Vagina (tissue), 2 donors: ENCODE measurements at places on chromosomes 3 and 15. TPM values are rescaled to one million over a fixed set of nuclear protein-coding genes. Genes with fewer than 3 reads are reported as not detected.

GRCh38 chr3:54882129-54882833 lies 45.6 kb downstream of the LRTM1 start:
- H3K36me3 ChIP-seq = no peaks in the 10 kb centered on the region
- H3K4me1 ChIP-seq = peaks cover 24% of the 10 kb centered on the region

DNA sequence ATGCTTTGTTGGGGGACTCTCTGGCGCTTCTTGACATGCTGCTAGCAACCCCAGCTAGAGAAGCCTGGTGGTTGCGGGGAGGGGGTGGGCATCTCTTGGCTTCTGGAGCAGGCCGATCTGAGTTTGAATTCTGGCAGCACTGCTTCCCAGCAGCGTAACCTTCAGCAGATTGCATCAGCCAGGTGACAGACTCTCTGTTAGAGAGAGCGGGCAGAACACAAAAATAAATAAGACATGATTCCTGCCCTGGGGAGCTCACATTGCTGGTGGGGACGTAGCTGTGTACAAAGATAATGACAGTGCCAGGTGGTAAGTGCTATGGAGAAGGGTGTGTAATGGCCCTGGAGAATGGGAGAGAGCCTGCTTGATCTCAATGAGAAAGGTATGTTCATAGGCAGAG lies 87.4 kb downstream of the THSD4 start:
- no peaks in the 10 kb centered on the region for H3K36me3 ChIP-seq
- no peak overlapping the region for H3K4me3 ChIP-seq
- no peak for DNase-seq
- peaks cover 10% of the 10 kb centered on the region for H3K4me1 ChIP-seq

DNA sequence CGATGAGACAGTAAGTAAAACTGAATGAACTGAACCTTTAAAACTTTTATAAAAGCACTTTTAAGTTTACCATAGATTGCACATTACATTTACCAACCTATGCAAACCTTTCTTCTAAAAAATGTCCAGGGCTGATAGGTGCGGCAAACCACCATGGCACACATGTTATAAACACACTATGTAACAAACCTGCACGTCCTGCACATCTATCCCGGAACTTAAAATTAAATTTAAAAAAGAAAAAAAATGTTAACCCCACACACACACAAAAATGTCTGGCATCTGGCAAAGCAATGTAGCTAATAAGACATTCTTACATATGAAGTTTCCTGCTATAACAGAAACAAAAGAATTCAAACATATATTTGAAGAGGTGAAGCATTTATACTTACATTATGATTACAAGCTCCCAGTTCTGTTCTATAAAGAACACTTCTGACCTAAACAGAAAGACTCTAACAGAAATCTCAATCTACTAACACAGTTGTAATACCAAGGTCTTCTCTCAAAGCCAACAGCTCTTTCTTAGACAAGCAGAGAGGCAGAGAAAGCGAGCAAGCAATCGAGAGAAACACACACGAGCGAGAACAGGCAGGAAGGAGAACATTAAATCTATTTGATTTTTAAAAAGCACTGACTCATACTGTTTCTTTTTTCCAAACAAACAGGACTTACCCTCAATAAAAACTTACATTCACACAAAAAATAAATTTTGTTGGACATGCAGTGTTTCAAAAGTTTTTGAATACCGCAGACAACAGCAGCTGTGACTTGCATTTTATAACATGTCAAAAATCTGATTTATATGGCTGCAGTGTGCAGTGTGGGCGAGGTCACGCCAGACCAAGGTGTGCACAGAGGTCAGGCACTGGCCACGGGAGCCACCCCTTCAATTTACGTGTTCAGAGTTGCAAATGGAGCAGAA lies at the start of gene NRG4:
Gene NRG4, minus strand, starts transcription at position 798 of the 925 bp plus-strand sequence. CDS start 1,194 bp downstream, outside the sequence.
- no peak for DNase-seq
- H3K36me3 ChIP-seq = no peaks in the 10 kb centered on the region
- H3K27ac ChIP-seq = no peak within 1 kb of the TSS
- H3K27me3 ChIP-seq = no peaks in the 10 kb centered on the region

- no peaks in the 10 kb centered on the region for H3K27me3 ChIP-seq
- H3K27ac ChIP-seq = no peak overlapping the region
- no peak for DNase-seq
- H3K4me3 ChIP-seq = no peak overlapping the region
- no peaks in the 10 kb centered on the region for H3K36me3 ChIP-seq
These were observed 14.1 kb upstream of the CTXND1 start for GRCh38 chr15:80266113-80266512.

DNA sequence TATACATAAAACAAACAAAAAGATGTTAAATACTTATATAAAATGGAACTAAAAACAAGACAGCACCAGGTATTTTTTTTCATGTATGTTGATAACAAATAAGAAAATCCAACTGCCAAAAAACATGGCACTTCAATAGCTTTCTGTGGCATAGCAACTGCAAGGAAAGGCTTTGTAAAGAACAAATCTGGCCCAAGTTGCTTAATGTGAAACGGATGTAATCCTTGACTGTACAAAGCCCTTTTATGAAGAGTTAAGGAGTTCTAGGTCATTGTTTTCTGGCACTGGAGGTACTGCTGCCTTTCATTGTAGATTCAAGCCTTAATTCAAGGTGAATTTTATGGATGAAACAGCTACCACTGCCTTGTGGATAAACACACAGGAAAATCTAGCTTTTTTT lies 68.8 kb upstream of the SLC12A8 start:
- H3K27ac ChIP-seq = no peak overlapping the region
- no peak overlapping the region for H3K4me3 ChIP-seq
- H3K27me3 ChIP-seq = no peaks in the 10 kb centered on the region
- no peaks in the 10 kb centered on the region for H3K4me1 ChIP-seq
- H3K36me3 ChIP-seq = no peaks in the 10 kb centered on the region

ARNT2 gene
- 8.1 TPM for total RNA-seq

DNA sequence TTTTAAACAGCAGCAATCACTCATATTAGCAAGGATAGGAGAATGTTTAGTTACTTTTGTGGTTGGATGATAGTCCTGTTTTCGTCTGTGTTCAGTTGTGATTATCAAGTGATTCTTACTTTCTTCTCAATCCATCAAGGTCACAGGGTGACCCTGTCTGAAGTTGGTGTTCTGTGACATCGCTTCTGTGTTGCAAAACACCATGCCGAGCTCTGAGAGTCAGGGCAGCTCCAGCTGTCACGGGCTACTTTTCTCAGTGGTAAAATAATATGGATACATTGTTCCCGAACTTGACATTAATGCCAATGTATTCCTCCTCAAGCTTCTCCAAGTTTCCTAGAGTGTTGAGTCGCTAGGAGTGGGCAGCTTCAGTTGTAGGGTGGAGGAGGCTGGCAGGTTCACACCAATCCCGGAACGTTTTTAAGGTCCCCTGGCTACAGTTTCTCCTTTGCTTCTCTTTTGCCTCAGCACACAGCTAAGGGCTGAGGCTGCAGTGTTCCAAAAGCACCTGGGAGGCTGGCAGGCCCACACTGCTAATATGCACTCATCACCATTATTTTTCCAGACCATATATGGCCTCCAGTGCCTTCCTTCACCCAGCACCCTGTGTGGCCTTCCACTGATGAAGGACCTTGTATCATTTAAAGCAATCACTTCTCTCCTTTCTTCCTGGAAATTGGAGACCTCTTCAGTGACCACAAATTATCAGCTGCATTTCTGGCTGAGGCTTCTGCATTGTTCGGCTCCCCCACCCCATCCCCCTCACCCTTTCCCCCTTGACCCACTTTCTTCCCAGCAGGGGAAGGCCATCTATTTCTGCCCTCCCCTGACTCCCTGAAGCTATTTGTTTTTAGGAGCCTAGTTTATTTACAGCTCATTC lies 25.8 kb downstream of the COLQ start:
- H3K4me1 ChIP-seq = no peaks in the 10 kb centered on the region
- no peak for DNase-seq
- no peaks in the 10 kb centered on the region for H3K27me3 ChIP-seq
- no peak overlapping the region for H3K4me3 ChIP-seq
- no peak overlapping the region for H3K27ac ChIP-seq

DNA sequence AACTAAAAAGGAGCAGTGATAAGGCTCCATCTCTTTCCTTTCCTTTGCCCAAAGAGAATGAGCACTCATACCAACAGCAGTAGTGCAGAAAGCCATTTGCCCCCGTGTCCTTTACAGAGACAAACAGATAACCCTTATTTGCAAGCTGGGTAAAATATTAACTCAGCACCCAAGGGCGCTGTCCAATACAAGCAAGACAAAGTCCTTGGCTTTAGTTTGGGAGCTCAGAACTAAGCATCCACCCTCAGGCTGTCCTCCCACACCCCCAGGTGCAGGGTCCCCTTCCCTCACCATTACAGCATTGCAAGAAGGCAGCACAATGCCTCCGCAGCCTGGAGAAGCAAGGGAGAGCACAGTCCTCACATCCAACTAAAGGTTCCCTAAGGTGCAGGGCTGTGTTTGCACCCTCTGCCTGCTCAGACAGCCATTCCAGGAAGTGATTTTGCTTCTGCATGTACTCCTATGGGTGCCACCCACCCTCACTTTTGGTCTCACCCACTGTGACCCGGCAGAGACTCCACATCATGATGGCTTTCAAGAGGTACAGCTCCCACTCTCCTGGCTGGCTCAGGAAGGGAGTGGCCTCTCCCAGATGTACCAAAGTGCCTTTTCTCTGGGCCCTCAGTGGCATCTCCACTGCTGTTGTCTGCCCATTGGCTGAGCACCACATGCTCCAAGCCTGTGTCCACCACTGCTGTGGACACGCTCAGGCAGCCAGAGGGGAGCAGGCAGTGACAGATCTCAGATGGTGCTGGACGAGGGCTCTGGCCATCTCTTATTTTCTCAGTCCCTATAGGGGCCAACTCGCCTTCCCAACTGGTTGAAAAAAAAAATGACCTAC lies 34.1 kb upstream of the HES1 start:
- H3K36me3 ChIP-seq = no peaks in the 10 kb centered on the region
- peaks cover 10% of the 10 kb centered on the region for H3K4me1 ChIP-seq
- no peak for DNase-seq
- no peaks in the 10 kb centered on the region for H3K27me3 ChIP-seq
- H3K4me3 ChIP-seq = no peak overlapping the region

- no peak for DNase-seq
- H3K27me3 ChIP-seq = no peaks in the 10 kb centered on the region
- no peaks in the 10 kb centered on the region for H3K36me3 ChIP-seq
- H3K27ac ChIP-seq = no peak overlapping the region
These were observed 288.7 kb downstream of the NR2F2 start for GRCh38 chr15:96619174-96619573.

GRCh38 chr15:35136321-35137189 lies 51.5 kb upstream of the NANOGP8 start:
- peaks cover 2% of the 10 kb centered on the region for H3K4me1 ChIP-seq
- H3K36me3 ChIP-seq = no peaks in the 10 kb centered on the region
- H3K27ac ChIP-seq = no peak overlapping the region
- H3K27me3 ChIP-seq = no peaks in the 10 kb centered on the region

ERC2 gene
- total RNA-seq = 1.2 TPM

SOX2 gene
- total RNA-seq = 2.9 TPM
